Muscle of back (tissue), 13 donors: ENCODE measurements at places on chromosomes 1 and 21.

- no peak for DNase-seq
Measured at GRCh38 chr1:68225781-68226180, 6.5 kb downstream of the WLS start.

DNA sequence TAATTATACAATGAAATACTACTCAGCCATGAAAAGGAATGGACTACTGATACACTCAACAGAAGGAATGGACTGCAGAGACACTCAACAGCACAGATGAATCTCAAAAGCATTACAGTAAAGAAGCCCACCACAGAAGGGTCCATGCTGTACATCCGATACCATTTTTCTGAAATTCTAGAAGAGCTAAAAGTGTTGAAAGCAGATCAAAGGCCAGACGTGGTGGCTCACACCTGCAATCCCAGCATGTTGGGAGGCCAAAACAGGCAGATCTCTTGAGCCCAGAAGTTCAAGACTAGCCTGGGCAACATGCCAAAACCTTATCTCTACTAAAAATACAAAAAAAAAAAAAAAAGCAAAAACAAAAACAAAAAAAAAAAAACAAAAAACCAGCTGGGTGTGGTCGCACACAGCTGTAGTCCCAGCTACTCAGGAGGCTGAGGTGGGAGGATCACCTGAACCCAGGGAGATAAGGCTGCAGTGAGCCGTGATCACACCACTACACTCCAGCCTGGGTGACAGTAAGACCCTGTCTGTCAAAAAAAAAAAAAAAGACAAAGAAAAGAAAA is 15.5 kb downstream of the PPP1R15B start:
- DNase-seq = no peak

GRCh38 chr1:225409051-225409450 is 18.8 kb downstream of the LBR start:
- DNase-seq = no peak

GRCh38 chr1:116514708-116515525 is 55.9 kb downstream of the CD58 start:
- DNase-seq = no peak

- DNase-seq = no peak
Measured at GRCh38 chr1:117359561-117360289, 7.5 kb upstream of the MAN1A2 start.

GRCh38 chr1:232249339-232249738 is 380.6 kb downstream of the SIPA1L2 start:
- DNase-seq = no peak

DNA sequence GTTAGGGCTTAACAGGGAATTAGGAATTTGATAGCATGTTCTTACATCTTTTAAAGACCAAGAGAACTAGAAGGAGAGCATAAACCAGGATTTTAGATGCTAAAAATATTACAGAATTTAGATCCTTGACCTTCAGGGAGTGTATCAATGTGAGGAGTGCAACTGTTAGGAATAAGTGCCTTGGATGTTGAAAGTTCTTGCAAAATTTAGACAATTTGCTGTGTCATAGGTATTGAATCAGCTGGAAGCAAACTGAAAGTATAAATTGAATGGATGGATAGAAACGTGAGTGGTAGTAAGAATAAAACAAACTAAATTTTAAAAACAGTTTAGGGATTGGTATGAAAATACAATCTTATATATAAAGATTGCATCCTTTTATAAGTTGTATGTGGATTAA is 27.7 kb downstream of the PPP1R12B start:
- no peak for DNase-seq

DNA sequence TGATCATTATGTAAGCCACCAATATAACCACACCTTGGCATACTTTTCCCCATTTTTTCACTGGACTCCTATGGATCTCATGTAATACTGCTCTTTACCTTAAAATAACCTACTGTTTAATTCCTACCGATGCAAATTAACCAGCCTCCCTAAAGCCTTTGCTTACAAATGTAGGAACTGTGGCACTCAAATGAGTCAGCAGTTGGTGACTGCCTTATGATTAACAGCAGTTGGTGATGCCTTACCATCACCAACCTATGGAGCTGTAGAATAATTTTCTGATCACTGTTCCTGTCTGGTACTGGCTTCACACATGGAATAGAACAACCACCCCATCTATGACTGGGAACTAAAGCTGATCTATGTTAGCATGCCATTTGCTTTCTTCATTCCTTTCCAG is 7.8 kb upstream of the NUDT17 start:
- DNase-seq = no peak

- DNase-seq = no peak
Measured at GRCh38 chr1:203300441-203301330, 4.6 kb upstream of the BTG2 start.

DNA sequence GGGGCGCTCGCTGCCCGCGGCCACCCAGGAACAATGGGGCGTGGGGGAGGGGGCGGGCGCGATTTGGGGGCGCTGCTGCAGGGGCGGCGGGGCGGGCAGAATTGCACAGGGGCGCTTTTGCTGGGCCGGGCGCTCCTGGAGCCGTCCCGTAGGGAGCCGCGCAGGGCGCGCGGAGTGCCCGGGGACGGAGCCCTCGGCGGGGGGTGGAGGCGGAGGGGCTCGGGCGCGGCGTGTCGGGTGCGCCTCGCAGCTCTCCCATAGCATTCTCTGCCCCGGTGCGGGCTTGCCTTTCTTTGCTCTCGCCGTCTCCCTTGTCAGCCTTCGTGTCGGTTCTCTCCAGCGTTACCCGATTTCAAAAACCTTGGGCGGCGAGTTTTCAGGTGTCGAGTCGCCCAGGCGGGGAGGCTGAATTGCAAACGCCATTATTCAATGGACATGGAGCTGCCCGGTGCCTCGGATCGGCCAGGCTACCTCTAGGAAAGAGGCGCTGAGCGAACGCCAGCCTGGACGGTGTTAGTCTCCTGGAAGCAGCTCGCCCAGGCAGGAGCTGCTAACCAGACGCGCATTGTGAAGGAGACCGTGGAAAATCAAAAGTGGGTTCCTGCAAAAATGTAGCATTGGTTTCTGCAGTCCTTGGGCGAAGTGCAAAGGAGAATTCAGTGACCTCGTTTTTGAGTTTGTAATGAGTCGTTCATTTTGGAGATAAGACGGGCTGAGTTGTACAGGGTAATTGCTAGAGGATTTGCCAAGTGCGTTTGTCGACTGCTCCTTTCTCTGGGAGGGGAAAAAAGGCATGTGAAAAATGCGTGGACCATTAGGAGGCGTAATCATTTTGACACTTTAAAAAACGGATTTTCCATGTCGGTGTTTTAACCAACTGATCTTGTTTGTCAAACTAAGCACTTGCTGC is 626 bp downstream of the CXADR start:
- no peak for DNase-seq

DNA sequence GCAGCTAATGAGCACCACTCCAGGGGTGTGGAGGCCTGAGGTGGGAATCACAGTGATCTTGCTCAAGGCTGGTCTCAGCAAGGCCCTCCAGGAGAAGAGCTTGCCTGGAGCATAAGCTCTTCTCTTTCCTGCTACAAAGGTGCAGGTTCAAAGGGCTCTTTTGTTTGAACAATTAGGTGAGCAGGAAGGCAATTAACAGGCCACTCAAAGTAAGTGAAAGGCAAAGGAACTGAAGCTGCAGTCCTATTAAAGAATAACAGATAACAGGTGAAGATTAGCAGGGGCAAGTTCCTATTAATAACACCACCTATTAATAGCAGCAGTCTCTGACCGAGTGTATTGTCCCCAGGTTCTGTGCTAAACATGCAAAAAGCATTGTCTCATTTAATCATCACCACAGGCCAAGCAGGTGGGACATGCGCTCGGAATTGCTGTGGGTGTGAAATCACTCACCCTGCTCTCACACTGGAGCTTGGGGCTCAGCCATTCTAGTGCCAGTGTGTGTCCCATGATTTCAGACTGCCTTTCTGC is 113.8 kb downstream of the RHOU start:
- no peak for DNase-seq

DNA sequence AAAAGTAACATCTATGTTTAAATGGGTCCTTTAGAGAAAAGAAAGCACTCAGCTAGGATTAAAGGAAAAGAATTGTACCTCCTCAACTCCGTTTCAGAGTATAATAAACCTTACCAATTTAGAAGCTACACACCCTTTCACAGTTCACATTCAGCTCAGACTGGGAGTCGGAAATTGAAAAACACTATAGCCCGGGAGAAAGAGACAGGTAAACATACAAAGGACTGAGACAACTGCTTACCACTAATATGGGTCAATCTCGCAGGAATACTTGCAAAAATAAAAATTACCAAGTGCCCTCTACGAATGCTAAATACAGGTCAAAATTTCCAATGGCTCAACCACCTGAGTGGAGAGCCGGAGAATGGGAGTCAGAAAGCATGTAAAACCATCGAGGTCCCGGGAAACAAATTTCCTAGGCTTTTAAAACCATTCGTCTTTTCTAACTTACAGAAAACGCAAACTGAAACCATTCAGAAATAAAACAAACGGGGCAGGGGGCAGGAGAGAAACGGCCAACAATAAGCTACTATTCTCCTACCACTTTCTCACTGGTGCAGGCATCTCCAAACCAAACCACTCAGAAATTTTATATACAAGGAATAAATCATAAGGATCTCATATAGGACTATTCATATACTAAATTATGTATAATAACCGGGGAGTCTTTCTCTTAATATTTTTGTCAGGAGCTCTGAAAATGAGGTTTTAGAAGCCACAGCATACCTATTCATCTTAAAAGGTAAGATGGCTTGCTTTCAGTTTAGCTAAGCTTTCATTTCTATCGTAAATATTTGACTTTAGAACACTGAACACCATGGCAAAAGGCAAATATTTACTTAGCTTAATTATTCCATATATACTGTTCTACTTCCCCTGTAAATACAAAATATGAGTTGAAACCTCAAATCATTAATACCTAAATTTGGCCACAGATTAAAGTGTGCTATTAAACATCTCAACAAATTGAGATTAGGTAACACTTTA is 136.5 kb downstream of the RERE start:
- no peak for DNase-seq
